ENCODE measurements at places on chromosomes 6 and 20.

- DNase-seq, result no peak
Observed at GRCh38 chr6:28134015-28134414, 7.7 kb upstream of the ZKSCAN8 start.

DNA sequence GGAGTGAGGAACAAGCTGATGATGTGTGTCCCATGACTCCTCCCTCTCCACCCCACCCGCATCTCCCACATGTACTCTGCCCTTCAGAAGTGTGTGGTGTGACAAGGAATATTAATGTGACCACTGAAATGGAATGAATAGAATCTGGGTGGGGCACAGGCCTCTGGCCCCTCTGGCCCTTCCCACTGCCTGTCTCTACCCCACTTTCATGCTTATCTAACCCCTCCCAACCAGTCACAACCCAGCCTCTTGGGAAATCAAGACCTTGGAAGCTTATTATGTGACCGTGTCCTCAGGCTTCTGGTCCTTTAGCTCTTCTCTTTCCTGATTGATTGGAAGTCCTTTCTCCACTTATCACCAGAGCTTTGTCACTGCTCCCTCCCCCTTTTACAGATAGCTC, 312.2 kb upstream of the SOX4 start:
- DNase-seq, result no peak

- DNase-seq, result no peak
Observed at GRCh38 chr20:45816951-45817350, 4.5 kb downstream of the UBE2C start.

DNA sequence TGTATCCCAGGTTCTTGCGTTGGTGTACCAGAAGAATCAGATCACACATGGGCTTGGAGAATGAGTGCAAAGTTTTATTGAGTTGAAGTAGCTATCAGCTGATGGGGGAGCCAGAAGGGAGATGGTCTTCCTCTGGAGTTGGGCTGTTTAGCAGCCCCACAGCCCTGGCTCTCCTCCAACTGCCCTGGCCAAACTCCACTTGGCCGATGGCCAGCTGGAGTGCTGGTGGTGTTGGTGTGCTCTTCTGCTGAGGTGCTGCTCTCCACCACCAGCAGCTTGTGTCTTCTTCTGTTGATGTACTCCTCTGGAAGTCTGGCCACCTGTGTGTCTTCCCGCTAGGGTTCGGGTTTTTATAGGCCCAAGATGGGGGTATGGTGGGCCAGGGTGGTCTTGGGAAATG, 172.8 kb downstream of the TINAG start:
- DNase-seq, result no peak

DNA sequence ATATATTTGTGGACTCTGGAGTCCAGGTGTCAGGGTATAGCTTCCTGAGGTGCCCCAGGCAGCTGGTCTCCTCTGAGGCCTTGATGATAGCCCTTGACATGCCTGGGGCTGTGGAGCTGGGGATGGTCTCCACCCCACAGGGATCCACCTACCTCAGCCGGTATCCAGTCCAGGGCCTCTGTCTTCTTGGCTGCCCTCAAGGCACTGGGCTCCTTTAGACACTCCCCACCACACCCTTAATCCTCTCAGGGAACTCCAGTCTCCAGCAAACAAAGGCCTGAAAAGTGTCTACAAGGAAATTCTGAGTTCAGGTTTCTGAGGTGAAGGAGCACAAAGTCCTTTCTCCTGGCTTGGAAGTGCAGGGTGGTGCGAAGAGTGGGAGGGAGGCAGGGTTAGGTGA, 44.6 kb upstream of the DDR1 start:
- DNase-seq, result no peak

DNA sequence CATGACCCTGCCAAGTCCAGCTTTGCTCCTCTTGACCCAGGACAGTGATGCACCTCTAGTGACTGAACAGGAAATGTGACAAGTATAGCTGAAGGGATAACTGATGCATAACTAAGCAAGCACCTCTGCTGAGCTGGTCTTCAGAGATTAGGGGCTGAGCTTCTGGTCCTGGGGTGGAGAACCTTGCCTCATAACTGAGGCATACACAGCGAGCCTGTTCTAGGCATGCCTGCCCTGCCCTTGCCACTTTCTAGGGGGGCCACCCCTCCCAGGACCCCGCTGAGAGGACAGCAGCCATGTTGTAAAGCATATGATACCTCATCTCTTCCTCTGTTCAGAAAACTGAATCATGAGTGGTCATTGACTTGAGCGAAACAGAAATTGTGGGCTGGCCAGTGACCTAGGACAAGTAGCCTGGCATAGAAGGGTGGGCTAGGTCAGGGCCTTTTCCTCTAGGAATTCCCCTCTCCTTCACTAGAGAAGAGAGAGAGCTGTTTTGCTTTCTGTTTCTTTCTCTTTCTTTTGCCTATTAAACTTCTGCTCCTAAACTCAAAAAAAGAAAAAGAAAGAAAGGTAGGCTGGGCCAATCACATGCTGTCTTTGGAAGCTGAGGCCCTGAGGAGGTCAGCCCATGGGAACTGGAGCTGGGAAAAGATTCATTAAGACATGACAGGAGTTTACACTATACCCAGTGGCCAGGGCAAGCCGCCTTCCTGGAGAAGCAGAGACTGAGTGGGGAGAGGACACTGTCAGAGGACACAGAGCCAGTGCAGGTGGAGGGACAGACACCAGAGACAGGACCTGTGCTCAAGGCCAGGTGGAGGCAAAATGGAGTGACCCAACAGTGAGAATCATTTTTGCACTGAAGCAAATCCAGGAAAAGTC, 23.1 kb downstream of the ALDH5A1 start:
- no peak for DNase-seq

GRCh38 chr6:154960299-154960843, 34.7 kb upstream of the TIAM2 start:
- DNase-seq, result no peak

- no peak for DNase-seq
Observed at GRCh38 chr6:122476131-122476530, 4.5 kb upstream of the SERINC1 start.

DNA sequence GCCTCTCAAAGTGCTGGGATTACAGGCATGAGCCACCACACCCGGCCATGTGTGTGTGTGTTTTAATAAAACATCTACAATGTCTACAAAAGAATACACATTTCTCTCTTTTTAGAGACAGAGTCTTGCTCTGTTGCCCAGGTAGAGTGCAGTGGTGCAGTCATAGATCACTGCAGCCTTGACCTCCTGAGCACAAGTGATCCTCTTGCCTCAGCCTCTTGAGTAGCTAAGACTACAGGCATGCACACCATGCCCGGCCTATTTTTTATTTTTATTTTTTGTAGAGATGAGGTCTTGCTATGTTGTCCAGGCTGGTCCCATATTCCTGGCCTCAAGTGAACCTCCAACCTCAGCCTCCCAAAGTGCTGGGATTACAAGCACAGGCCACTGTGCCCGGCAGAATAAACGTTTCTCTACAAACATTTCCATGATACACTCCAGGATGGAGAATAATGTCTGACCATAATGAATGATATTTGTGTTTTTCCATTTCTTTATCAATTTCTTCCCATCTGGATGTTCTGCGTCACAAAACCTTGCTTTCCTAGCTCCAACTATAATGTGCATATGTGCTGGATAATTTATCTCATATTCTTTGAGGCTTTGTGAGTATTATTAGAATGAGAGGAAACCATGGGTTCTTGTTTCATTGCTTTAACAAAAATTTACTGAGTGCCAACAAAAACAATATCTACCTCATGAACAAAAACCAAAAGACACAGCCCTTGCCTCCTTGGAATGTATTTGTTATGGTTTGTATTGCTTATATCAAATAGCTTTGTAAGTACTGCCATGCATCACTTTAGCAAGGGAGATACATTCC, 28.6 kb upstream of the CCN2 start:
- no peak for DNase-seq

- no peak for DNase-seq
Observed at GRCh38 chr6:79277109-79277508, 42.6 kb upstream of the HMGN3 start.

GRCh38 chr6:156889986-156890385, 112.8 kb downstream of the ARID1B start:
- DNase-seq, result no peak
